ENCODE measurements at places on chromosomes 11 and 22.

GRCh38 chr11:130208241-130209127 is 48.9 kb downstream of the ST14 start:
- no peak for DNase-seq

DNA sequence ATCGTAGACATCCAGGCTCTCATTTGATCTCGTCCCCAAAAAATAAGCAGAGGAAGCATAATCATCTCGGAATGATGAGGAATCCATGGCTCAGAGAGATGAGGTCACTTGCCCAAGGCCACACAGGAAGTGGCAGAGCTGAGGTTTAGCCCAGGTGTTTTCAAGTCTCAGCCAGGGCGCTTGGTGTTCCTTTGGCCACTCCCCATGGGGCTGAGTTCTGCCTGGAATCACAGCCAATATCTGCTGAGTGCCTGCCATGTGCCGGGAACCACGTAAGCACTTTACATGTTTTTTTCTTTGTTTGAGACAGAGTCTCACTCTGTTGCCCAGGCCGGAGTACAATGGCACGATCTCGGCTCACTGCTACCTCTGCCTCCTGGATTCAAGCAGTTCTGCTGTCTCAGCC is 29.5 kb upstream of the MYH9 start:
- DNase-seq: no peak

GRCh38 chr22:37378642-37379058 is 48.6 kb downstream of the ELFN2 start:
- DNase-seq: no peak

DNA sequence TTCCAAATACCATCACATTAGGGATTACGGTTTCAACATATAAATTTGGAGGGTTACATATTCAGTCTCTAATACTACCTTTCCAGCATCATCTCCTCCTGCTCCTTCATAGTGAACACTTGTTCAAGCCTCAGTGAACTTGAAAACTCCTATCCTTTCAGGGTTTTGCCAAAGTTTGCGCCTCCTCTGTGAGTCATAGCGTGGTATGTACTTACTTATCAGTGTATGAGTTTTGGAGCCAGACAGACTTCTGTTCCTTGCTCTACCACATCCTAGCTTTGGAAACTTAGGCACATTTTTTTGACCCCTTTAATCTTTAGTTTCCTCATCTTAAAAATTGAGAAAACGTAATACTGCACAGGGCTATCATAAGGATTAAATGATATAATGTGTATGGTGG is 160.1 kb upstream of the ZC3H12C start:
- no peak for DNase-seq

GRCh38 chr22:43482318-43482625 is 70.5 kb downstream of the MPPED1 start:
- DNase-seq: no peak

DNA sequence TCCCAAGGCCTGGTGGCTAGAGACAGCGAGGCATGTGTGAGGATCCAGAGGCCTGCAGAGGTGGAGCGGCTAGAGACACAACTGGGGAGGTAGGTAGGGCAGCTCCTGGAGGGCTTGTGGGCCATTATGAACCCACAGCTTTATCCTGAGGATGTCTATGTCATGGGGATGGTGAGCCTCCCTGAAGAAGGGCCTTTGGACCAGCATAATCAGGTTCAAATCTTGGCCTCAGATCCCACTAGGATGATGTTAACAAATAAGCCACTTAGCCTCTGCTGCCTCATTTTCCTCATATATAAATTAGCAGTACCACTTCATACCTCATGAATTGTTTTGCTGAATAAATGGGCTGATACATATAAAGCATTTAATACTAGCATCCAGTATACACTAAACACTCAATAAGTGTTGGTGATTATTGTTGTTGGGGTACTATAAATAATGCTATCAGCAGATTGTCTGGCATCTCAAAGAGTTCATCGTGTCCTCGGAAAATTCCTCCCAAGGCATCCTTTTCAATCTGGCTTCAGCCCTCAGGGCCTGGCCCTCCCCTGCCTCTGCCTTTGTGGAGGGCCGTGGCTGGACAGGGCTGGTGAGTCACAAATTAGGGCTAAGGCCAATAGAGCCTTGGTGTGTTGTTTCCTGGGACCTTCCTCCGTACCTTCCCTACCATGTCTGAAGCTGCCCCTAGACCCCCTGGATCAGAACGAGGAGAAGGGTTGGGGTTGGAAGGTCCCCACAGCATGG is 30.9 kb upstream of the LRRC32 start:
- no peak for DNase-seq

DNA sequence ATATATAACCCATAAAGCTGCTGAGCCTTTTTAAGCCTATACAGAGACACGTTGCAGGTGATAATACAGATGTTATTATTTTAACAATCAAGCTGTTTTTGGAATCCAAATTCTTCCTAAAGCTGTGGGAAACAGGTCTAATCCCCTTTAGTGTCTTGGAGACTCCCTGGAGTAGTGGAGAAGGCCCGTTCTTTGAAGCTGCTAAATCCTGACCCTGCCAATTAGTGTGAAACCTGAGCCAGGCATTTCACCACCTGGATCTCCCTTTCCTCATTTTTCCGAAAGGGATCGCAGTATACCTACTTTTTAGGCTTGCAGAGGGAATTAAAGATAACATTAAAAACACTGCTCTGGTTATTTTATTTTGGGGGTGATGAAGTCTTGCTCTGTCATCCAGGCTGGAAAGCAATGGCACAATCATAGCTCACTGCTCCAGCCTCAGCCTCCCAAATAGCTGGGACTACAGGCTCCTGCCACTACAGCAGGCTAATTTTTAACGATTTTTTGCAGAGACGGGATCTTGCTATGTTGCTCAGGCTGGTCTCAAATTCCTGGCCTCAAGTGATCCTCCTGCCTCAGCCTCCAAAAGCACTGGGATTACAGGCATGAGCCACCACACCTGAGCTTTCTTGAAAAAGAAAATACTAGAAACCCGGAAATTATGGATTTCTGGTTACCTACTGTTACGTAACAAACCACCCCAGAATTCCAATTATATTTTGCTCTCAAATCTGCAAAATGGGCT is 1.7 kb upstream of the EIF4ENIF1 start:
- DNase-seq: no peak

GRCh38 chr22:50503475-50504145 is 3.9 kb downstream of the LMF2 start:
- DNase-seq: no peak

GRCh38 chr22:19510919-19511341 is 13.3 kb downstream of the CLDN5 start:
- no peak for DNase-seq

DNA sequence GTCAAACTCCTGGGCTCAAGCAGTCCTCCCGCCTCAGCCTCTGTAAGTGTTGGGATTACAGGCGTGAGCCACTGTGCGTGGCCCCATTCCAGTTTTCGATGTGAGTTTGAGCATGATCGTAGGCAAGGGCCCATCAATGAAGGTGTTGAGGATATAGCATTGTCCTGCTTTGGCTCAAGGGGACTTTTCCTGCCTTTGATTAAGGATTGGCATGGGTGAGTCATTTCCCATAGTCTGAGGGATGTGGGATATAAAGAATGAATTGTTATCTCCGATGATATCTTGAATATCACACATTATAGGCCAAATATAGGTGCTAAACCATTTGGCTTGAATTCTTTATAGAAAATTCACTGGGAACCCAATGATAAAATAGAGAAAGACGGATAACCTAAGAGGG is 30.4 kb downstream of the STIM1 start:
- DNase-seq: no peak

DNA sequence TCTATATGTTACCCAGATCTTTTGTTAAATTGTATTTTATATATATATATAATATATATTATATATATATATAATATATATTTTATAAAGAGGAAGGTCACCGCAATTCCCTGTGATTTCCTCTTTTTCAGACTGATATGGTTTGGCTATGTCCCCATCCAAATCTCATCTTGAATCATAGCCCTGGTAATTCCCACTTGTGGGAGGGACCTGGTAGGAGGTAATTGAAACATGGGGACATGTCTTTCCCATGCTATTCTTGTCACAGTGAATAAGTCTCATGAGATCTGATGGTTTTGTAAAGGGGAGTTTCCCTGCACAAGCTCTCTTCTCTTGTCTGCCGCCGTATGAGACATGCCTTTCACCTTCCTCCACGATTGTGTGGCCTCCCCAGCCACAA is 157.6 kb downstream of the RAB38 start:
- no peak for DNase-seq

DNA sequence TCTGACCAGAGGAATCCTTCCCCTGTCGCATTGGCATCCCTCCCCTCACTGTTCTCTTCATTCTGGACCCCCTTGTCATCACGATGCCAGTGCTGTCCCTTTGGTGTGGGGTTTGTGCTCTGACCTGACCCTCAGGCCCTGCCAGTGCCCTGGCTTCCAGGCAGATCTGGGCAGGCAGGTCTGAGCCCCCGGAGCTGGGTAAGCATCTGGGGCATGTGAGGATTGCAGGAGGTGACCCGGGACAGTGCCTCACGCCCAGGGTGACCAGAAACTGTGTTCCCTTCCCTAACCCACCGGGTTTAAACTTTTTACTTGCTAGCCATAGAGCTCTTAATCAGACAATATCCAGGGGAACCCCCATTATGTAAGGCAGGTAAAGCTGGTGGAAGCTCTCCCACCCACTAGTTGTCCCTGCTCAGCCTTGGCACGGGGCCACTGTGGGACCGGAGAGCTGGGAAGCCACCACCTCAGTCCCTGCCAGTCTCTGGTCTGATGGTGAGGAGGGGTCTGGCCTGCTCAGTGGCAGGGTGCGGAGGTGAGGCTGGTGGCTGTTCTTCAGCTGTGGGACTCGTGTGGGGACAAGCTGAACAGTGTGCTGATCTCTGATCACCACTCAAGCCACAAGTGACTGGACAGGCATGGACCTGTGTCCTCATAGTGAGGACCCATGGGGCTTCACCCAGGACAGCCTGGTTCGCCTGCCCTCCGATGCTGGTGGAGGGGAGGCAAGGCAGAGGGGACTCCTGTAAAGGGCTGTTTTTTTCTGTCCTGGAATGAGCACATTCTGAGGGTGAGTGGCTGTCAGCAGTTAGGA is 38.0 kb downstream of the BCR start:
- no peak for DNase-seq

DNA sequence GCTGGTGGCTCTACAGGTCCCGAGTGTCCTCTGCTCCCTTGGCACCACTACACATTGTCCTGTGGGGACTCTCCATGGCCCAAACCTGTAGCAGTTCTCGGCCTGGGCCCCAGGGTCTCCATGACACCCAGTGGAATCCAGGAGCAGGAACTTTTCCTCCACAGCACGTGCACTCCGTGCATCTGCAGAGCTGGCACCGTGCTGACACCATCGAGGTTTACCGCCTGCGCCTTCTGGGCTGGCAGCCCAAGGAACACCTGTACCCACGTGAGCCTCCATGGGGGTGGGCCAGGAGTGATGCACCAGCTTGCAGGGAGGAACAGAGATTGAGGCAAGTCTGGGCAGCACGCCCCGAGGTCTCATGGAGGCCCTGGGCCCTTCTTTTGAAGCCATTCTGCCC is 25.2 kb downstream of the TSPAN32 start:
- no peak for DNase-seq

DNA sequence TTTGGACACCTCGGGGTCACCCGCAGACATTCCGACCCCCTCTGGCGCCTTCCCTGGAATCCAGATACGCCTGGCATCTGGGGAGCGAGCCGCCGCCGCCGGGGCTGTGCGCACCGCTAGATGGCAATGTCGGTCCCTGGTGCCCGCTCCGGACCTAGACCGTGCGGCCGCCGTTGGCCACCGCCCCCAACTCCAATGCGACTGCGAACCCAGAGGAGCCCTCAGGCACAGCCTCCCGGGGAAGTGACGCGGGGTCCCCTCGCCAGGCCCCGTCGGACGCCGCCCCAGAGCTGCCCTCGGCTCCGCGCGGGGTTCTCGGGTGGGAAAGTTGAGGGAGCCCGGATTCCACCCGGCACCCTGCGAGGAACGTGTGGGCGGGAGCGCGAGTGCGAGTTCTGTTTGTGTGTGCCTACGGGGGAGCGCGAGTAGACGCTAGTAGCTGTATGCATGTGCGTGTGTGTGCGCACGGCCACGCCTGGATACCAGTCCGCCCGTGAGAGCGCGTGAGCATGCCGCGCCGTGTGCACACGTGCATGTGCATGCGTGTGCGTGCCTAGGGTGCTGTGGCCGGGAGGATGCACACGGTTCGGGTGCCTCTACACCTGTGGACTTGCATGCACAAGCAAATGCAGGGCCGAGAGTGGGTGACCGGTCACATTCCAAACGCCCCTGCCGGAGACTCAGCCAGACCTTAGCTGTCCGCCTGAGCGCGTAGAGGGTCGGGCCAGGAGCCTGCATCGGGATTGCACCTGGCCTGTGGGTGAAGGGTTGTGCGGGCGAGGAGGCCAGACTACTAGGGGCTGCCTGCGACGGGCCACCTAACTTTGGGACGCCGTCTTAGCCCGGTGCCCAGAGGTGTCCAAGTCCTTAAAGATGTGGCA is 1.9 kb downstream of the CHRM4 start:
- DNase-seq: no peak

DNA sequence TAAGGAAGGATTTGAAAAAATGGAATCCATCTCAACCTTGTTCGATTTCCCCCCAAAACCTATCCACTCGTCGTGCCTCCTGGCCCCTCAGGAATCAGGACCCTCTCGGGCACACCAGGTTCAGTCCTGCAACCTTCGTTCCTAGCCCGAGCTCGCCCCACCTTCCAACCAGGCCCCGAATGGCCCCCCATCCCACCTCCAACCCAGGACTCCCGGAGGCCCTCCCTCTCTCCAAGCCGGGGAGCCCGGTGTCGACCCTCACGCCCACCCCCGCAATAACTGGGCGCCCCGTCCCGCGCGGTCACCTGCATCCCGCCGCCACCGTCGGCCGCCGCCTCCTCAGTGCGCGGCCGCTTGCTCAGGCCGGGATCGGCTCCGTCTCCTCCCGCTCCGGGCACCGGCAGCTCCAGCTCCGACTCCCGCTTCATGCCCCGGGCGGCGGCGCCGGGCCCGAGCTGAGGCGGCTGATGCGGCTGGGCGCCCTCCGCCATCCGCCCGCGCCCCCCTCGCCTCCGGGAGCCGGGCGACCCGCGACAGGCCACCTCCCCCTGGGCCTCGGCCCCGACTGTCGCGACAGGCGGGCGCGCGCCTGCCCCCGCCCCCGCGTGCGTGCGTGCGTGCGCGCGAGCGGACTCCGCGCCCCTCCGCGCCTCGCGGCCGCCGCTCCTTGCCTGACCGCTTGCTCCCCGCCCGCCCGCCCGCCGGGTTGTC is 534 bp downstream of the RBFOX2 start:
- DNase-seq: no peak

GRCh38 chr11:118304568-118305248 is at the start of gene CD3E:
TSS of gene CD3E (plus strand) at chr11:118304730. CDS start at chr11:118304953, 223 bp downstream.
- no peak for DNase-seq

GRCh38 chr22:28497188-28497587 is 182.5 kb downstream of the TTC28 start:
- DNase-seq: no peak

DNA sequence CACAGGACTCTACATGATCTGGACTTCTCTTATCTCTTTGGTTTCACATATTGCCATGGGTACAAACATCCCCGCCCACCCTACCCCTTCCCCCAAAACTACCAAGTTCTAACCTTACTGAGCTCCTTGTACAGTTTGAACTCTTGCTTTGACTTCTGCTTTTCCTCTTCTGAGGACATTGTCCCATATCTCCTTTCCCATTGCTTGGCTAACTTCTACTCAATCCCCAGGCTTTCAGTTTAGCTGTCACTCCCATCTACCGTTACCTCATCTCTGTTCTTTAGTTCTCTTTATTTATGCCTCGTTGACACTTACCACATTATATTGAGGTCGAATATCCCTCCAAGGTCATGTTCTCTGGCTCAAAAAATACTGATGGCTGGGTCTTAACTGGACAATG is 393.5 kb upstream of the CADM1 start:
- no peak for DNase-seq

Data from right renal cortex interstitium (tissue), 3 donors.